ENCODE measurements at places on chromosomes 12 and 14.
A peak's percentile ranks its signal among the peaks of the same experiment; 100 is the strongest.

DNA sequence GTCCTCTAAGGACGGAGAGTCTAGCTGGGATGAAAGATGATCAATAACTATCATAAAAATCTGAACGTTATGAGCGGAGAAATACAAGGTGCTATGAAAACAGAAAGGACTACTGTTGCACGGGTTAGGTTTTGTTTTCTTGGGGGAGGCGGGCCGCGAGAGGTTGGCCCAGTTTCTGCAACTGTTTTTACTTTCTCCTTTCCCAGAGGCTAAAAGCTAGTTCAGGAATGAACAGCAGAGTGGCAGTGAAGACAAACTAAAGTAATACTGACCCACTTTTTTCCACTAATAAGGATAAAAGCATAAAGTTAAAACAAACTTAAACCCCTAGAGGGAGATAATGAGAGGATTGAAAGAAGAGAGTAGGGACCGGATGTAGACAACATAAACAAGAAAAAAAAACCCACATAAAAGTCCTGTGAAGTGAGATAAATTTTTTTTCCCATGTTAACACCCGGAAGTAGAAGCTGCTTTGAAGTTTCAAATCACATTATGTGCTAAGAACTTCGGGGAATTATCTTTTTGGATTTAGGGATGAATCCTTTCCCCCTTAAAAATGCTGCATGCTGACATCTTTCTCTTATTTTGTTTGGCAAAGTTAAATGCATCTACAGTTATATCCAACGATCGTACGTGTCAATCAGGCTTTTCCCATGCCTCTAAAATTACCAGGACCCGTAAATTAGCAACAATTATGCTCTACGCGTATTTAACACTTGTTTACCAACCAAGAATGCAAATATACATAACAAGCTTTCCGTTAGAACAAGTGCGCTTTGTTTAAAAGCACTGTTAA is 1.0 kb upstream of the CDK17 start:
- no peak for DNase-seq

GRCh38 chr12:113090740-113091139 is 34.2 kb downstream of the DTX1 start:
- no peak for DNase-seq

DNA sequence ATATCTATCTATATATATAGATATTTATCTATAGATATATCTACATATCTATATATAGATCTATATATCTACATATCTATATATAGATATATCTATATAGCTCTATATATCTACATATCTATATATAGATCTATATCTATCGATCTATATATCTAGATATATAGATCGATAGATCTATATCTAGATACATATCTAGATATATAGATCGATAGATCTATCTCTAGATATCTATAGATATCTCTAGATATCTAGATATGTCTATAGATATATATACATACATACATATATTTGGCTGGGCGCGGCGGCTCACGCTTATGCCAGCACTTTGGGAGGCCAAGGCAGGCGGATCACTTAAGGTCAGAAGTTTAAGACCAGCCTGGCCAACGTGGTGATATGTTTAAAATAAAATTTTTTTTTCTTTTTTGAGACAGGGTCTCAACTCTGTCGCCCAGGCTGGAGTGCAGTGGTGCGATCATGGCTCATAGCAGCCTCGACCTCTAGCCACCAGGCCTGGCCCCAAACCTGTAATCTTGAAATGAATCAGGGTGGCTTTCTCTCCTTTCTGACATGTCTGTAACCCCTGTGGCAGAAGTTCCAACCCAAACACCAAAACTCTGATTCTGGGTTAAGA is 18.1 kb downstream of the ARPC3 start:
- DNase-seq, result no peak

DNA sequence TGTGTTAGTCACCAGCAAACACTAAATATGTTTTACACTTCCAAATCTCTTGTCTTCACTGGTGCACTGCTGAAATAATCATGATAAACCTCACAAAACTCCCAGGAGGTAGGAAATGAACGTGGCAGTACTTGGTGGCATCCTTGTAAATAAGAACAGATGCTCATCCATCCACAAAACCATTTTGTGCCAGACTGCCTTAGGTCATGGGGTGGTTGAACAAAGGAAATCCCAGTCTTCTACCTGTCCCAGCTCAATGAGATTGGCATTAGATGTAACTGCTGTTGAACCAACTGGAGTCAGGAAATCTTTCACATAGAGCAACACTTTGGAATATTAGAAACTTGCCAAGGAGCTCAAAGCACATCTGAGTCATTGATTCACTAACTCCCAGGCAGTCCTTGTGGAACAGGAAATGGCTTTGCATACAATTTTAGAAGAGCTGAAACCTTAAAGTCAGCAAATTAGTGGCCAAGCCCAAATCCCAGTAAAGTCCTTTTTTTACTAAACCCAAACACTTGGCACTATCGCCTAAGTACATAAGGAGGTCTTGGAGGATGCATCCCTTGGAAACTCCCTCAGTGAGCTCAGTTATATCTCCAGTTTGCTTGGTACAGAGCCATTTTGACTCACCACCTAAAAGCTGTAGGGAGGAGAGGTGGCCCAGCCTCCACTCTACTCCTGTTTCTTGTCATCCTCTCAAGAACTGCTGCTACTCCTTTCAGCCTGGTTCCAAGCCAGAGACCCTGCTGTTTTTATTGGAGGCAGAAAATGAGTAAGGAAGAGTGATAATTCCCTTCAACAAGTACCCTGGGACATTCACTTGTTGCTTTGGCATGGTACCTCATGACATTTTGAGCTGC is 208.0 kb downstream of the NOVA1 start:
- DNase-seq, result no peak

GRCh38 chr14:60599727-60600126 is 49.5 kb downstream of the SIX1 start:
- no peak for DNase-seq

GRCh38 chr12:26828280-26829073 is 4.5 kb downstream of the ITPR2 start:
- no peak for DNase-seq

GRCh38 chr12:46492471-46493085 is 120.0 kb upstream of the SLC38A2 start:
- no peak for DNase-seq

DNA sequence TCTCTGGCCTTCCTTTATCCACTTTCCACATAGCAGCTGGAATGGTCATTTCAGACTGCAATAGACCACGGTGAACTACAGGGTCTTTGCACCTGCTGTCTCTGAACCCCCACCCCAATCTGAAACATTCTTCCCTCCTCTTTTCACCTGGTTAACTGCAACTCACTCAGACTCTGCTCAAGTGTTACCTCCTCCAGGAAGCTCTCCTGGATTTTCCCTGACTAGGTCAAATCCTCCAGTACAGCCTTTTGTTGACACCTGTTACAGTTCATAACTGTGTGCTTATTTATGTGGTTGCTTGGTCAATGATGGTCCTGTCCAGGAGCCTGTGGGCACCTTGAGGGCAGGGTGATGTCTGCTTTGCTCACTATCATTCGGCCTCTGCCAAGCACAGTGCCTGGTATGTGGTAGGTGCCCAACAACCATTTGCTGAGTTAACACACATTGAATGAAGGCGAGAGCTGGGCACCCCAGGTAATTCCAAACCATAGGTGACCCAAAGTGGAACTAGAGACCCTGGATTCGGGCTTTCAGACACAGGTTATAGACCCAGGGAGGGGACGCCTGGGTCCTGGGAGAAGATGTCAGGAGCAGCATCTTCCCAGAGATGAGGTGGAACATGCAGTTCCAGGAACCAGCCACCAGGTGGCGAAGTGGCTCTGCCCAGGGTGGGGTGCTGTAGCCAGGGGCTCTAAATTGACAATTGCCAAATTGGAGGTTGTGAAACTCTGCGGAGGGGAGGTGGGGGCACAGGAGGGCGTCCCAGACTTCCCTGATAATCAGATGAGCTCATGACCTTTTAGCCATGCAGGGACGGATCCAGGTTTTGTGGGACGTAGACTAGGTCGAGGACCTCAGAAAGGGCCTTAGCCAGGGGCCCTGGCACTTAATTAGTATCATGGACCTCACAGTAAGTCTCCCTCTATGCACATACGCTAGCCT is 28.1 kb downstream of the TRPV4 start:
- DNase-seq, result peak; percentile 29

- DNase-seq, result no peak
Observed at GRCh38 chr14:51463461-51463860, 188.2 kb upstream of the FRMD6 start.

- DNase-seq, result no peak
Observed at GRCh38 chr12:120798696-120799095, 73.1 kb downstream of the ACADS start.

GRCh38 chr12:29309320-29309902 is 71.6 kb downstream of the ERGIC2 start:
- no peak for DNase-seq

DNA sequence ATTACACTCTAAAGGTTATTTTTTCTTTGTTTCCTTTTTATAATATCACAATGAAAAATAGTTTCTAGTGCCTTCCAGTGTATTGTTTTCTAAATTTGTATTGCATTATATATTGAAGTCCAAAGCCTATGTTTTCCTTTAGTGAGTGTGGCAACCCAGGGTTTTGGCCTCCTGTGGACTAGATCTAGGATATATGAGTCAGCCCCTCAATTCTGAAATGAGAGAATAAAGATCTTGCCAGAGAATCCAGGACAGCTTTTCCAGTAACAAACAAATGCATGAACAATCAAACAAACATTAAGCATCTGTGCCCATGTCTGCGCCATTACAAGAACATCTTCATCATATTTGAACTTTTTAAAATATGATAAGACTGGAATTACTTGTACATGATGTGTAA is 70.7 kb upstream of the SSTR1 start:
- no peak for DNase-seq

Measured in stimulated activated CD4-positive, alpha-beta T cell treated with anti-CD3 and anti-CD28 coated beads, Interleukin-1b, Interleukin-23, amount 100 ng/mL, for 1 hour (primary cell).